ENCODE measurements at places on chromosomes 3 and 15.

DNA sequence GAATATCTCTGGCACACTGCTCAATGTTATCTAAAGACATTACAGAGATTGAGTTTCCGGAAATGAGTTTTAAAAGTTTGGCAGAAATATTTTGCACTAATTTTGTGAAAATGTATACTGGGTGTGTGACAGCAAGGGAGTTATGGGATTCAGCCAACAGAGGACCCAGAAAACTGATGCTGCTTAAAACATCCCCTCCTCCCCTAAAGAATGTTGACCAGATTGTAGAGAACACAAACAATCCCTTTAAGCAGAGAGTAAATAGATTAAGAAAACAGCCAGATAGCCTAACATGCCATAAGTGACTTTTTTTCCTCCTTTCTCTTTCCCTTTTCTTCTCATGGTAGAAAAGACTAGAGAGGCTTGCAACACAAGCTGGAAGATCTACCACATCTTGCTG is 928.0 kb upstream of the ALCAM start:
- DNase-seq = no peak
- H3K4me3 ChIP-seq = no peak overlapping the region
- H3K27ac ChIP-seq = no peak overlapping the region
- H3K27me3 ChIP-seq = no peaks in the 10 kb centered on the region
- H3K36me3 ChIP-seq = no peaks in the 10 kb centered on the region
- H3K4me1 ChIP-seq = peaks cover 4% of the 10 kb centered on the region

DNA sequence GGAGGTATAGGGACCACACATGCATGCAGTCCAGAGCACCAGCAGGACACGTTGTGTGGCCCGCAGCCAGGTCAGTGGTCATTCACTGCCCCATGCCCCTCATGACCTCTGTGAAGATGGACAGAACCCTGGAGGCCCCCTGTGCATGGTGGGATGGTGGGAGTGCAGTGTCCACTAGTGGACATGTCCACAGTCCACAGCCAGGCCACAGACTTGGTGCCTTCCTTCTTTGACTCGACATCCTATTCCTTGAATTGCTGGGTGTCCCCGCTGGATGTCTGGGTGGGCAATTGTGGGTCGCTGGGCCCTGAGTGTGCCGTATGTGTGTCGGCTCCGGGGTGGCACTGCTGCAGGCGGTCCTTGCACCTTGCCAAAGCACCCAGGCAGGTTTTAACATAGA is 35.7 kb downstream of the KLF15 start:
- no peak for DNase-seq
- no peaks in the 10 kb centered on the region for H3K27me3 ChIP-seq
- no peaks in the 10 kb centered on the region for H3K4me1 ChIP-seq
- no peak overlapping the region for H3K27ac ChIP-seq
- no peaks in the 10 kb centered on the region for H3K36me3 ChIP-seq
- no peak overlapping the region for H3K4me3 ChIP-seq

- peak; percentile 82 for DNase-seq
- H3K27me3 ChIP-seq = no peaks in the 10 kb centered on the region
- H3K27ac ChIP-seq = no peak overlapping the region
- H3K36me3 ChIP-seq = no peaks in the 10 kb centered on the region
Measured at GRCh38 chr3:78506581-78507195, 1261.1 kb downstream of the ROBO1 start.

DNA sequence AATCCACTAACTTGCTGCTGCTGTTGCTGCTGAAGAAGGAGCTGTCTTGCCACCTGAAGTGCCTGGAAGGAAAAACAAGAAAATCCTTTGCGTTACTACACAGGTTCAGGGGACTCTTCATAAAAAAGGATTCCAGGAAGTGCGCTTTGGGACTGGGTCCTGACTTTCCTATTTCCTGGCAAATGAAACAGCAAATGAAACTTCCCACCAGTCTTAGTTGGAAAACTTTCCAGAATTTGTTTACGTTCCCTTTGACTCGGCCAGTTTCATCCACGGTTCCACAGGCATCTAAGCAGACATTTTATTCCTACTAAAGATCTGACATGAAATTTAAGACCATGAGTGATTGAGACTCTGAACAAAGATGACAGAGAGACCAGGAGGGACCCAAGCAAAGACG is 471.0 kb downstream of the FOXP1 start:
- H3K27me3 ChIP-seq = no peaks in the 10 kb centered on the region
- no peak overlapping the region for H3K4me3 ChIP-seq
- H3K36me3 ChIP-seq = peaks cover 9% of the 10 kb centered on the region
- peak overlapping the region; percentile 32 for H3K27ac ChIP-seq
- peaks cover 34% of the 10 kb centered on the region for H3K4me1 ChIP-seq
- DNase-seq = no peak

DNA sequence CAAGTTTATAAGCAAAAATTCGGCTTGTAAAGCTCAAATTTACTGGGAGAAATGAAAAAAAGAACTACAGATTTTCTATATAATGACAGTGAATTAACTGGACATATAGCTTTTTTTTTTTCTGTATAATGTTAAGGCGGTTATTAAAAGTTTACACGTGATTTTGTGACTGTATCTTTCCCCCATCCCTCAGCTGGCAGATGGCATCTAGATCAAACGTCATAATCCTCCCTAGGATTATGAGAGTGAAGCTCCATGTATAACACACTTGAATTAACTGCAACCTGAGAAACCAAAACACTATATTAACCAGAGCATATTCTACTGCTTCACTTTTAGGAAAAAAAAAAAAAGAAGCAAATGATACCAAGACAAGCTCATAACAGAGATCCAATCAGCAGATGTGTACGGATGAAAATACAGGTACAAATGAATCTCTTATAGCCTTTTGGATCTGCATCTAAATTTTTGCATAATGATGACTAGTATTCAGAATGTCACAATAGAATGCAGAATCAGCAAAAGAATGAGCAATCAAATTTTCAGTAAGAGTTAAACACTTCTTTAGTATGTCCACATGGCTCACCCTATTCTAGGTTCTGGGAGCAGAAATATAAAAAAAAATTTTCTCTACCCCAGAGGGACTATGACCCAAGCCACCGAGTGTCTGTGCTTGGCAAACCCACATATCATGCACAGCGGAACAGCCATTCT is 12.4 kb downstream of the MOBP start:
- H3K36me3 ChIP-seq = no peaks in the 10 kb centered on the region
- no peak overlapping the region for H3K27ac ChIP-seq
- H3K4me1 ChIP-seq = no peaks in the 10 kb centered on the region
- no peak overlapping the region for H3K4me3 ChIP-seq

DNA sequence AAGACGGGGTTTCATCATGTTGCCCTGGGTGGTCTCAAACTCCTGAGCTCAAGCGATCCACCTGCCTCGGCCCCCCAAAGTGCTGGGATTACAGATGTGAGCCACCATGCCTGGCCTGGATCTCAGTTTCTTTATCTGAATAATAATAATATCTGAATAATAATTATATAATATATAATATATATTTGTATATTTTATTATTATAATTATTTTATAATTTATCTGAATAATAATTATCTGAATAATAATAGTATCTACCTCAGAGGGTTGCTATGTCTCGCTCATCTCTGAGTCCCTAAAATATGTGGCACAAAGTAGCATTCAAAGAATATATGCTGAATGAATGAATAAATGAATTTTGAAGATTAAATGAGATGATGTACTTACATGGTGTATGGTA is 44.8 kb downstream of the TMEM40 start:
- H3K27me3 ChIP-seq = no peaks in the 10 kb centered on the region
- no peak overlapping the region for H3K4me3 ChIP-seq
- no peaks in the 10 kb centered on the region for H3K36me3 ChIP-seq
- peaks cover under 1% of the 10 kb centered on the region for H3K4me1 ChIP-seq
- no peak for DNase-seq

- no peak for DNase-seq
- H3K36me3 ChIP-seq = no peaks in the 10 kb centered on the region
- no peak overlapping the region for H3K4me3 ChIP-seq
- peaks cover 24% of the 10 kb centered on the region for H3K27me3 ChIP-seq
- H3K27ac ChIP-seq = no peak overlapping the region
Measured at GRCh38 chr3:64493149-64493548, 194.7 kb downstream of the ADAMTS9 start.

DNA sequence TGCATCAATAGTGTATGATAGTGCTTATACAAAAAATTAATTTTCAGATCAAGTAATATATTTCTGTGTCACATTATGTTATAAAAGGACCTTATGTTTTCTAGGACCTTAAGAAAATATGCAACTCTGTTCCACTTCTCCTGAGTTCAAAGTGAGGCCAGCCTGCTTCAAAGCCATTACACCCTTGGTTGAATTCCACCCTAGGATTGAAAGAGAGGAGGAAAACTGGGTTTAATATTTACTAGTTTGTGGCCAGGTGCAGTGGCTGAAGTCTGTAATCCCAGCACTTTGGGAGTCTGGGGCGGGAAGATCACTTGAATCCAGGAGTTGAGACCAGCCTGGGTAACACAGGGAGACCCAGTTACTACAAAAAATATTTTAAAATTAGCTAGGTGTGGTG is 32.9 kb upstream of the NR1I2 start:
- no peak for DNase-seq
- no peaks in the 10 kb centered on the region for H3K27me3 ChIP-seq

DNA sequence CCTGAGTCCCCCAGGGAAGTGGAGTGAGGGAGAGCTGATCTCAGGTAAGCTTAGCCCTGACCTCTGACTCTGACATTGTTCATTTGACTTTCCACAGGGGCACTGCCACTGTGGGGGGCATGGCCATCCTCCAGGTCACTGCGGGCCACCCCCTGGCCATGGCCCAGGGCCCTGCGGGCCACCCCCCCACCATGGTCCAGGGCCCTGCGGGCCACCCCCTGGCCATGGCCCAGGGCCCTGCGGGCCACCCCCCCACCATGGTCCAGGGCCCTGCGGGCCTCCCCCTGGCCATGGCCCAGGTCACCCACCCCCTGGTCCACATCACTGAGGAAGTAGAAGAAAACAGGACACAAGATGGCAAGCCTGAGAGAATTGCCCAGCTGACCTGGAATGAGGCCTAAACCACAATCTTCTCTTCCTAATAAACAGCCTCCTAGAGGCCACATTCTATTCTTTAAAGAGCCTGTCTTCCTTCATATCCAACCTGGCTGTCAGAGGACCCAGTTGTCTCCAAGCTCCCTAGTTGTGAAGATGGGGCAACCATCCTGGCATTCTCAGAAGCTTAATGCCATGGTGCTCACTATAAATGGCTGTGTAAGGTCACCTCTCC is 1.9 kb upstream of the DISP2 start:
- H3K27me3 ChIP-seq = no peaks in the 10 kb centered on the region
- no peak overlapping the region for H3K27ac ChIP-seq
- no peak for DNase-seq

GRCh38 chr15:71957026-71957425 is 146.7 kb downstream of the NR2E3 start:
- H3K27me3 ChIP-seq = no peaks in the 10 kb centered on the region
- peak; percentile 11 for DNase-seq
- no peaks in the 10 kb centered on the region for H3K36me3 ChIP-seq

GRCh38 chr3:7709376-7710082 is 792.1 kb upstream of the LMCD1 start:
- peak; percentile 74 for DNase-seq
- no peaks in the 10 kb centered on the region for H3K36me3 ChIP-seq
- no peak overlapping the region for H3K4me3 ChIP-seq
- H3K27ac ChIP-seq = peak overlapping the region; percentile 9
- H3K27me3 ChIP-seq = no peaks in the 10 kb centered on the region

GRCh38 chr3:156795890-156796481 is 30.2 kb upstream of the LEKR1 start:
- DNase-seq = no peak
- H3K27me3 ChIP-seq = no peaks in the 10 kb centered on the region
- H3K4me3 ChIP-seq = no peak overlapping the region
- H3K36me3 ChIP-seq = no peaks in the 10 kb centered on the region
- no peak overlapping the region for H3K27ac ChIP-seq
- peaks cover 11% of the 10 kb centered on the region for H3K4me1 ChIP-seq

- no peak overlapping the region for H3K27ac ChIP-seq
- H3K4me1 ChIP-seq = peaks cover 11% of the 10 kb centered on the region
- H3K27me3 ChIP-seq = no peaks in the 10 kb centered on the region
- no peak overlapping the region for H3K4me3 ChIP-seq
- no peak for DNase-seq
Measured at GRCh38 chr3:150069154-150069527, 98.4 kb upstream of the PFN2 start.

DNA sequence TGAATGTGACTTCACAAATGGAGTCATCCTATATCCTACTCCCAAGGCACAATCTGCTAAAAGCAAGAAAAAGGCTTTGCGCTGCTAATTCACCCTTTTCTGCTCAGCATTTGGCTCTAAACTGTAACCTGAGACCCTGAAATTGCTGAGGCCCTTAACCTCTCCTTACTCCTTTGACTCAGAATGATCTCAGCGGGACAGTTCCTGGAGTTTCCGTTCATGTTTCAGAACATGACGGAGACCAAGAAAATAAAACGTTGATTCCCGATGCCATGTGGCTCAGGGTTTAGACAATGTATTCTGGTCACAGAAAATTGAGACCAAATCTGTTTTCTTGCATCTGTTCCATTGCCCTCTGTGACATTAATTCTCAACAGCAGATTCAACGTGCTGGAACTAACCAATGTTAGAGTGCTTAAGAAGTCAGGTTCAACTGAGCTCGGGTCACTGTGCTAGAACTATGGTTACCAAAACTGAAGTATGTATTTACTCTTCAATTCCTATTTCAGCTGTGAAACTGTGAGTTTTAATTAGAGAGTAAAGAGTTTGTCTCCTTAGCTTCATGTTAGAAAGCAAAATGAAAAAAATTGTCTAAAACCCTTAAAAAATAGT is 45.4 kb upstream of the TMC3 start:
- peak; percentile 39 for DNase-seq
- no peak overlapping the region for H3K27ac ChIP-seq

DNA sequence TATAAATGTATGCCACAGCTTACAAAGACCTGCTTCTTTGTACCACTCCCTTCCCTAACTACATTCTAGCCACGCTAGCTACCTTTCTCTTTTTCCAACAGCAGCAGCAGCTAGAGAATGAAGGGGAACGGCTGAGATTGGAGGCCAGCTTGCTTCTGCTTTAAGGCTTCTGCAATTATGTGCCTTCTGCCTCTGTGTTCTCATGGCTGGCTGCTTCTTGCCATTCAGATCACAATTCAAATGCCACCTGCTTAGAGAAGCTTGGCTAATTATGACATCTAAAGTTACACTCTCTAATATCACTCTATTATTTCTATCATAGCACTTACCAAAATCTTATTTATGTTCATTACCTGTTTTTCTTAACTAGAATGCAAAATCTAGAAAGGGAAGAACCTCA is 95.2 kb downstream of the RYK start:
- H3K36me3 ChIP-seq = peaks cover 46% of the 10 kb centered on the region
- no peak overlapping the region for H3K4me3 ChIP-seq
- no peak for DNase-seq

- H3K36me3 ChIP-seq = no peaks in the 10 kb centered on the region
- no peaks in the 10 kb centered on the region for H3K27me3 ChIP-seq
- H3K4me1 ChIP-seq = no peaks in the 10 kb centered on the region
- no peak overlapping the region for H3K4me3 ChIP-seq
- no peak overlapping the region for H3K27ac ChIP-seq
- DNase-seq = no peak
Measured at GRCh38 chr3:132847849-132848625, 125.8 kb upstream of the NPHP3 start.
